ENCODE measurements at places on chromosomes 3 and 15.

- no peak for DNase-seq
These were observed 448.1 kb upstream of the WNT5A start for GRCh38 chr3:55935241-55935640.

GRCh38 chr3:53806182-53807116 lies 39.8 kb downstream of the CHDH start:
- DNase-seq: no peak

GRCh38 chr3:156491192-156491591 lies 63.7 kb downstream of the SSR3 start:
- no peak for DNase-seq

DNA sequence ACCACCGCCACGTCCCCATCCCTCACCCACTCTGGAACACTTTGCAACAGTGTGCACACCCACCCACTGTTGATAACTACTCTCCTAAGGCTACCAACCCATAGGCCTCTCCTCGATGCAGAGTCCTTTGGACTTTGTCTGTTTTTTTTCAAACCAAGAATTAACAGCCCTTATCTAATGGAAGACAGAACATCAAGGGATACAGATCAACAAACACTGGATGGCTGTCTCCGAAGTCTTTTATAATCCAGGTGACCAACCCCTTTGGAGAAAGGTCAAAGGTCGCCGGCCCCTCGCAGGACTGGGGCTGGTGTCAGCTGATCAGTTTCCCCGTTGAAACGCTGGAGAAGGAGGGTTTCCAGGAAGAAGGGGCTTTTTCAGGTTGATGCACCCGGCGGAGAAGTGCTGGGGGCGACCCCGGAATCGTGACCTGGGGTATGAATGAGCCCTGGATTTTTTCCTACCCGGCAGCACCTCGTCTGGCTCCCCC lies 532 bp downstream of the B4GALT4 start:
- DNase-seq: no peak

- no peak for DNase-seq
These were observed 127.3 kb downstream of the IGF1R start for GRCh38 chr15:98775498-98776230.

- no peak for DNase-seq
These were observed 618.6 kb downstream of the NAALADL2 start for GRCh38 chr3:175477651-175478224.

GRCh38 chr3:187368251-187369088 lies at the start of gene RTP4:
Gene RTP4 (plus strand): TSS chr3:187368385. CDS start chr3:187368442, 57 bp downstream.
- no peak for DNase-seq

- DNase-seq: no peak
These were observed 245.3 kb downstream of the ZNF621 start for GRCh38 chr3:40770061-40770460.

DNA sequence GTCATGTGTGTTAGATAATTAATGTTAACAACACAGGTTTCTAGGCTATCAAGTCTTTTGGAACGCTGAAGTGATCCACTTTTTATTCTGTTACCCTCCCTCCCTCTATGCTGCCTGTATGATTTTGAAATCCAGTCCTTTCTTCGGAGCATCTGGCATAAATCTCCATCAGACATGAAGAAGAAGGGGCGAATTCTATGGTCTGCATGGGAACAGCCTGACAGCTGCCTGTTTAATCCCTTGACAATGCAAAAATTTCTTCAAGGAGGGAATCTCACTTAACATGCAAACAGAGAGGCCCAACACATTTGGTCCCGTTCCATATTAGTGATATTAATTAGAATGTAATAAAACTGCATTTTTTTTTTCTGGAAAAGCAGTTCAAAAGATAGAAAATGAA lies 145.2 kb downstream of the VGLL3 start:
- no peak for DNase-seq

DNA sequence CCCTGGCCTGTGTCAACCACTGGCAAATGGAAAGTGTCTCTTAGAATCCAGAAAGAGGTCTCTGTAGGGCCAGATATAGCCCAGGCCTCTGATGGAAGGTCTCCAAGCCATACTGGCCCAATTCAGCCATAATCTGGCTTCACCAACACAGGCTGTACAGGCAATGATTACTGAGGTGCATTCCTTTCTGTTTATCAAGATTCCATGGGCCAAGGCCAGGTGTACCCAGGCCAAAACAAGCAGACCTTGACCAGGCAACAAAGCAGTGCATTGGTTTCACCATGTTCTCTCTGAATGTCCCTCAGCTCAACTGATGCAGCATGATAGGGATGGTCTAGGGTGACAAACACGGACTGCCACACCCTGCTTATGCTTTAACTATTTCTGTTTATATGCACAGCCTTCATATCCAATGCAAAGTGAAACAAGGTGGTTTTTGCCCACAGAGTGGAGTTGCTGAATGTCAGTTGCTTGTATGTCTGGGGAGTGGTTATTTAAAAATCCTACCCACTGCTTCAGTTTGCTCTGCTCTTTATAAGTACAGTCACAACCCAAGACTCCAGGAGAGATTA lies 25.2 kb downstream of the CCNL1 start:
- no peak for DNase-seq

- DNase-seq: no peak
These were observed 42.6 kb downstream of the ZNF148 start for GRCh38 chr3:125332504-125332903.

- no peak for DNase-seq
These were observed 41.5 kb downstream of the RARB start for GRCh38 chr3:25469558-25469957.

DNA sequence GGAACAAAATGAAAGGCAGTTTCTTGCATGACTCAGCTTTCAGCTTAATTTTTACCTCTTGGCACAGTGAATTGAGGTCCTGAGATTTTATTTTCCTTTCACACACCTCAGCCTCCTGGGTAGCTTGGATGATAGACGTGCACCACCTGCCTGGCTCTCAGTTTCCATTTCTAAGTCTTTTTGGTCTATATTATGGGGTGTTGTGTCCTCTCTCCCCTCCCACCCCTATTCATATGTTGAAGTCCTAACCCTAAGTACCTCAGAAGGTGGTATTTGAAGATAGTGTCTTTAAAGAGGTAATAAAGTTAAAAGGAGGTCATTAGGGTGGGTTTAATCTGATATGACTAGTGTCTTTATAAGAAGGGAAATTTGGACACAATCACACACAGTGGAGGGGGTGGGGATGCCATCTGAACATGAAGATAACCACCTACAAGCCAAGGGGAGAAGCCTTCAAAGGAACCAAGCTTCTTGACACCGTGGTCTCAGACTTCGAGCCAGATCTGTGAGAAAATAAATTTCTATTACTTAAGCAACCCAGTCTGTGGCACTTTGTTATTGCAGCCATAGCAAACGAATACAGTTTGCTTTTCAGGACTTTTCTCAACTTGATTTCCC lies 85.2 kb downstream of the STRIT1 start:
- DNase-seq: no peak

- DNase-seq: no peak
These were observed 236.7 kb downstream of the ADAMTS17 start for GRCh38 chr15:100105101-100105500.

GRCh38 chr15:76149291-76149915 lies 89.6 kb downstream of the TMEM266 start:
- DNase-seq: no peak

GRCh38 chr3:12896063-12896985 lies 55.0 kb upstream of the RPL32 start:
- DNase-seq: no peak

- DNase-seq: no peak
These were observed 46.0 kb downstream of the CCNL1 start for GRCh38 chr3:157113832-157114505.

DNA sequence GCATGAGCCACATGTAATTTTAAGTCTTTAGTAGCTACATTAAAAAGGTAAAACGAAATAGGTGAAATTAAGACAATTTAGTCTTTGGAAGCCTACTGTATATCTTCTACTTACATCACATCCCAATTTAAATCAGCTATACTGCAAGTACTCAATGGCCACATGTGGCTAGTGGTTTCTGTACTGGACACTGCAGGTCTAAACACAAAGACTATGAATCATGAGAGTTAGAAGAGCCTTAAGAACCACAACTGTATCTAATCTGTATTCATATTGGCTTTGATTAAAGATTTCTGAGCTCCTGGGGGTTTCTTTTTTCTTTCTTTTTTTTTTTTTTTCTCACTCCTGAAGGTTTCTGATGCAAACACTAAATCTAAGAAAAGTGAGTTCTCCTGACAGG lies 2.3 kb upstream of the EIF1B start:
- DNase-seq: no peak

- no peak for DNase-seq
These were observed 2.9 kb downstream of the TNFSF10 start for GRCh38 chr3:172520301-172520831.

- DNase-seq: no peak
These were observed 65.8 kb downstream of the IQSEC1 start for GRCh38 chr3:13007251-13007941.

- DNase-seq: no peak
These were observed 36.2 kb downstream of the GAP43 start for GRCh38 chr3:115659253-115660220.

DNA sequence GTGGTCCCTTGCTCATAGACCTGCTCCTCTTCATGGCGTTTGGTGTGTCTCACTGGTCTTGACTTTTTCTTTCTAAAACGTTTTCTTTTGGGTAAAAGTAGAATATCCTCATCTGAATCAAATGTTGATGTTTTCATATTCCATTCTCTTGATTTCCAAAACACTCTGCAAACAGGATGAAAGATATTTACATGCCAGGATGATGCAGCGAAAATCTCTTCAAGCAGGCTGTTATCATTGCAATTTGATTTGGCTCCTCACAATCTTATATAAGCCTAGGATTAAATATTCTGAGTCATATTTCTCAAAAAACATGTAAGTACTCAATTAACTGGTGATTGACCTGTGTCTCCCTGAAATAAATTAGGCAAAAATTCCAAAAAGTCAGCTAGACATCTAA lies 10.1 kb downstream of the PP2D1 start:
- DNase-seq: no peak

DNA sequence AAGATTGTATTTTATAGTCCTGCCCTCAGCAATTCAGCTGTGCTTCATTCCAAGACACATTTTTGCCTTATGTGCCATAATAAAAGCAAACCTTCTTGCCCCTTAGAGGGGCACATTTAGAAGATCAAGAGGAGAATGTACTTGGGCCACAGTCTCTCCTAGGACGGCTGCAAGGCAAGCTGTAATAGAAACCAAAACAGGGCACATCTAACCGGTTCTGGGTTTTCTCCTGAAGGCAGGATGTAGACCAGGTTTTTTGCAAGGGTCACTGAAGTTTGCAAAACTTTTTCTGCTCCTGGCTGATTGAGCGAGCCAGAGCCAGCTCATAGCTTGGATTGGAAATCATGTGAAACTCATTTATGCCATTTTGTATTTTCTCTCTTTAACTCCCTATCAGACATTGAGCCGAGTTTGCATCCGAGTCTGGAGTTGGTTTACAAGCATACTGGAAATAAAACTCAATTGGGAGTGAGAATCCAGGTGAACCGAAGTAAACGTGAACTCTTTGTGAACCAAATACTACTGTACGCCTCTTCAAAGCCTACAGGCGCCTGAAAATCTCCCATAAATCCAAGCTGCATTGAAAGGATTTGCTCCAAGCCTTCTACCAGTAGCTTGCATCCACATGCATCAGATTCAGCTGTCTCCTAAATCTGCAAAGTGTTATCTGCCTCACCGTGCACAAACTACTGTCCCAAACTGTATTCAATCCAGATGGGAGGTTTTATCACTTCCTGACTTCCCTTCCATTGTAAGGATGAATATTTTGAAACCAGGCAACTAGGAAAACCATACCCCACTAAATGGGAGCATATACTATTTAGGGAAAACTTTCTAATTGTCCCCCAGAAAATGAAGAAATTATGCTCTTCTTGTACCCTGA lies 60.9 kb upstream of the TSC22D2 start:
- DNase-seq: no peak

DNA sequence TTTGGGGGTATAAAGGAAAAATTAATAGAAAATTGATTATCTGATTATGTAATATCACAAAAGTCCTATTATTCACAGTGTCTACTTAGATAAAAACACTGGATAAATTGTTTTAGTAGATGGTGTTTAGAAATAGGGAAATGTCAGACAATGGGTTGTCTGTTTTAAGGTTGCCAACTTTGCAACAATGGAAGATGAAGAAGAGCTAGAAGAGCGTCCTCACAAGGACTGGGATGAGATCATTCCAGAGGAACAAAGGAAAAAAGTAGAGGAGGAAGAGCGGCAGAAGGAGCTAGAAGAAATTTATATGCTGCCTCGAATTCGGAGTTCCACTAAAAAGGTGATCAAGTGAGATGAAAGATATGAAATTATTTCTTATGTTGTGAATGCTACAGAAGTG lies 84.0 kb downstream of the CHD2 start:
- DNase-seq: no peak

DNA sequence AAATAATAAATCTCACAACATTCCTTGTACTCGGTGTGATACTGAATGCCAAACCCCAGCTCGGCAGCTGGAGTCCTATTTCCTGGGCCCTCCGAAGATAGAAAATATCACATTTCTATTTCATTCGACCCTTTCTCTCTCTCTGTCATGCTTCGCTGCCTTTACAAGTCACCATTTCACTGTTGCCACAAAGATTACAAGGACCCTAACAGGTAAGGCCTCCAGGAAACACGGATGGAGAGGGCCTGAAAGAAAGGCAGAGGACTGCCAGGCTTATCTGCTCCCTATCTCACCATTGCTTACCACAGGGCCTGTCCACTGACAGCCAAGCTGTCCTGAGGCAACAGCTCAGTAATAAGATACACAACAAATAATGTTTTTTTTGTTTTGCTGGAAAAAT lies 376.5 kb downstream of the MECOM start:
- no peak for DNase-seq

DNA sequence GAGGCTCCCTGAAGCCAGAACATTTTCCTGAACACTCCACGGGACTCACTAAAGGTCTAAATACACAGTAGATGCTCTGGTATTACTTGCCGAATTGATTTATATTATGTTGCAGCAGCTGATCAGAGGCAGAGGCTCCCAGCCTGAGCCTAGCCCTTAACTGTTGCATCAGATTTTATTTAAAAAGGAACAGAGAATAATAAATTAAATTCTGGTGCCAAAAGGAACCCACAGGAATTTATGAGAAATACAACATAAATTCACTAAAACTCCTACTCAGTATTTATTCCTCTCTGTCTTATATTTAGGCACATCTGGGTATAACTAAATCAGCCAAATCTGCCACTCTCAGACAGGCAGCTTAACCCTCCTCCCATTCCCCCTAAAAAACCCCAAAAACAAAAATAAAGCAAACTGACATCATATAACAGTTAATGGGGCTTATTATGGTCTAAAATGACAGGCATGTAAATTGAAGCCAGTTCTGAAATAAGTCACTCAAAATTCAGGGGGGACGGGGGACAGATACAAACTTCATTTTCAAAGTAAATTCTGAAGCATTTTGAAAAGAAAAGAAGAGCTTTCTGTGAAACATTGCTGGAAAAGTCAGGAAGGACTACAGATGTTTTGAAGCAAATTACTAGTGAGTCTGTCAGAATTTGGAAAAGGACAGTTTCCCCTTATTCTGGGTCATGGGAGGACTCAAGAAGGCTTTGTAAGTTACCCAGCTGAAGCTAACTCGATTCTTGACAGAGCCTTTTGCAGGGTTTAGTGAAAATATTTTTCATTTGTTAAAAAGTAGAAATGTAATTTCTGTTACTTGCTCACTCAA lies 53.8 kb upstream of the CORO2B start:
- no peak for DNase-seq
